ENCODE measurements at places on chromosomes 16 and 17. TPM values are rescaled to one million over a fixed set of nuclear protein-coding genes. Genes with fewer than 3 reads are reported as not detected.

P2RX5 gene
- polyA plus RNA-seq, result 1.8 TPM

C16orf92 gene
- not detected for polyA plus RNA-seq

DNA sequence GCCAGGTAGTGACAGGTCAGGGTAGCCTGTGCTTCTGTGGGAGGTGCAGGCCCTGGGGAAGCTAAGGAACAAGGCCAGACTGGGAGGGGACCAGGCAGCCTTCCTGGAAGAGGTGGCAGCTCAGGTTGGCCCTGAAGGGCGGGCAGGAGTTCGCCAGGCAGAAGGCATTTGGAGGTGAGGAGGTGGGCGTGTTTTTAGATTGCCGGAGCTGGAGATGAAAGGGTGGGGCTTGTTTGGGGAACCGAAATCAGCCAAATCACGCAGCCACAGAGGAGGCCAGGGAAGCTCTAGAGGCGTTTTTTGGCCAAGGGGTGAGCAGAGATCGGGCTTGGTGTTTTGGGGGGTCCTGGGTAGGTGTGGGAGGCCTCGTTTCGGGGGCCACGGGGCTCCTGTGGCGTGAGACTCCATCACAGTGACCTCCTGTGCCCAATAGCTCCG, 7.6 kb downstream of the ADCY7 start:
- no peak for DNase-seq

SPHK1 gene
- 3.4 TPM for polyA plus RNA-seq

DNA sequence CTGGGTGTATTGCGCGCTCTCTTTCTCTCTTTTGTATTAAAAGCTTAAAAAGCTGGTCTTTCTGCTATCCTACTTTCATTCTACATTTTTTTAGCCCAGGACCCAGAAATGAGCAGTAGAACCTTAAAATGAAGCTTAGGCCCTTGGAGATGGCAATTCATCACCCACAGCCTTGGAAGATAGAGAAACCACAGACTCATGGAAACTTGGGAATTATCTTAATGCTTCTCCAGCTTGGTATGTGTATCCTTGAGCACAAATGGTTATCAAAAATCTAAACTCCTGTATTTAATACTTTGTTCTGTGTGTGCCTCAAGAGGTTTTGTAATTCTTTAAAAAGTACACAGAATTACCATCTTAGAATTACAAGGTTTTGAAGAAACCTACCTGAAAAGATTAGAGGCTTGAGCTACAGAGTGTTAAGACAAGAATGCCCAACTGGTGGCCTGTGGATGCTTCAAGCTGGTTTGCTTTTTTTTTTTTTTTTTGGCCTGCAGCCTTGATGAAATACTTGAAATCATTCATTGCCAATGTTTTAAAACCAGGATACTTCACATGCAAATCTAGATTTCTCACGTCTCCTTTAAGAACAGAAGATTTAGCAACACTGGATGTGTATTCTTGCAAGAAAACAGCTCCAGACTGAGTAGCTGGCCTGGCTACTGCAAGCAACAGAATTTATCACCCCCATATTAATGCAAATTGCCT, 105.0 kb downstream of the XYLT1 start:
- DNase-seq, result no peak

DNA sequence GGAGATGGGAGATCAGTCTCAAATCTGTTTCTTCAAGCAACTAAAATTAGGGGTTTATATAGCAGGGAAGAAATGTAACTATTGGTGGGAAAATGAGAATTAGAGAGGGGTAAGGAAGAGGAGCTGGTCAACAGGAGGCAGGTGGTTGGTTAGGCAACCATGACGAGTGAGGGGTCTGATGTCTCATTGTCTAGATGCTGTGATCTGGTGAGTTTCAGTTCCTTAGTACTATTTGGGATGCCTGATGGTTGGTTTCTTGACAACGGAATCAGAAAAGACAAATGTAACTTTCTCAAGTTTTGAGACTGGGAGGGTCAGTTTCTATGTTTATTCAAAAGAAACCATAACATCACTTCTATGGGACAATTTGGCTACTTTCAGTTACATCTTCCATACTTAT, 415.3 kb upstream of the C16orf82 start:
- no peak for DNase-seq

- DNase-seq, result no peak
Observed at GRCh38 chr16:85594978-85595661, 18.0 kb upstream of the GSE1 start.

Measured in left renal cortex interstitium (tissue), 4 donors.